ENCODE measurements at places on chromosomes 11 and 22.
A peak's percentile ranks its signal among the peaks of the same experiment; 100 is the strongest.

- peak; percentile 80 for DNase-seq
These were observed 27.6 kb downstream of the CD5 start for GRCh38 chr11:61129639-61130523.

GRCh38 chr11:44611687-44612434 is 46.4 kb downstream of the CD82 start:
- DNase-seq = peak; percentile 58

DNA sequence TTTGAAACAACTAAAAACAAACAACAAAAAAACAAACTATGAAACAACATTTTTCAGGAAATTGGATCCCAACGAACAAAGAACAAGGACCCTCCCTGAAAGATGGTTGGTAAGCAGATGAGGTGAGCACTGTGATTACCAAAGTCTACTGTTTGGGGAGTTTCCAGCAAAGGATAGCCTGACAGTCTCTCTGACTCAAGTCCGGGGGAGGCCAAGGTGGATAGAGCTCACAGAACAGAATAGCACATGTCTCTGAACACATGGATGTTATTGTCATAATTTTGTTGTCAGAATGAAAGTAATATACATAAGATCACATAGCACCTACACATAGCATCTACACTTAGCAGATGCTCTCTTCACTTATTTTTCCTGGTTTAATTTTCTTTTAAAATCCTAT is 501.3 kb upstream of the TENM4 start:
- DNase-seq = no peak

DNA sequence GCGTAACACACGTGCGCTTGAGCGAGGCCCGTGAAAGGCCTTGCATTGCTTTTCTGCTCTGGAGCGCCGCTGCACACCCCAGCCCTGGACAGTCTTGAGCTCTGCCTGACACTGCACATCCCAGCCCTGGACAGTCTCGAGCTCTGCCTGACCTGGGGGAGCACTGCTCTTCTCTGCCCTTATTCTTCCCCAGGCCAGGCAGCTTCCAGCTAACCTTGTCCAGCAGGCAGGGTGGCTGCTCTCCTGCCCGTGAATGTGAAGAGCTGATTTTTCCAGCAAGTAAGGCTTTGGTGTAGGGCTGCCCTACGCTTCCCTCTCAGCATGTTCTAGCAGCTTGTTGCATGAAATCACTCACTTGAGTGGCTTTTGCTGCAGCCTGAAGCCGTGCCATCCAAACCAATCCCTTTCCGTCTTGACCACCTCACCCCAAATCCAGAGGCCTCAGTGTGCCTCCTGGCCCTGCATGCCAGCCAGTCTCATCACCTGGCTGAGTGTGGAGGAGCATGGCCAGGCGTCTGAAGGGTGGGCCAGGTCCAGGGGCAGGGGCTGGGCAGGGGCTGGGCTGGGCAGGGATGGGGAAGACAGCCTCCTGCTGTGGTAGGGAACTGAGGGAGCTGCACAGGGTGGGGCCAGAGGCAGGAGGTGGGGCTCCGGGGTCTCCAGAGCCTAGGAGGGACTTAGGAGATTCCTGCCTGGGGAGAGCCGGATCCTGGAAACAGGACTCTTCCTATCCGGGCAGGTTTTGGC is 89.5 kb upstream of the B3GAT1 start:
- no peak for DNase-seq

DNA sequence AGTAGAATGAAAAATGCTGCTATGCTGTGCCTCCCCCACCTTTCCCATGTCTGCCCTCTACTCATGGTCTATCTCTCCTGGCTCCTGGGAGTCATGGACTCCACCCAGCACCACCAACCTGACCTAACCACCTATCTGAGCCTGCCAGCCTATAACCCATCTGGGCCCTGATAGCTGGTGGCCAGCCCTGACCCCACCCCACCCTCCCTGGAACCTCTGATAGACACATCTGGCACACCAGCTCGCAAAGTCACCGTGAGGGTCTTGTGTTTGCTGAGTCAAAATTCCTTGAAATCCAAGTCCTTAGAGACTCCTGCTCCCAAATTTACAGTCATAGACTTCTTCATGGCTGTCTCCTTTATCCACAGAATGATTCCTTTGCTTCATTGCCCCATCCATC is 14.9 kb upstream of the HBE1 start:
- DNase-seq = no peak

GRCh38 chr11:120883404-120884080 is 140.4 kb upstream of the TBCEL start:
- DNase-seq = no peak

GRCh38 chr22:45529971-45530575 is 27.4 kb downstream of the FBLN1 start:
- DNase-seq = no peak

- DNase-seq = no peak
These were observed 67.5 kb upstream of the NECTIN1 start for GRCh38 chr11:119796363-119797060.

DNA sequence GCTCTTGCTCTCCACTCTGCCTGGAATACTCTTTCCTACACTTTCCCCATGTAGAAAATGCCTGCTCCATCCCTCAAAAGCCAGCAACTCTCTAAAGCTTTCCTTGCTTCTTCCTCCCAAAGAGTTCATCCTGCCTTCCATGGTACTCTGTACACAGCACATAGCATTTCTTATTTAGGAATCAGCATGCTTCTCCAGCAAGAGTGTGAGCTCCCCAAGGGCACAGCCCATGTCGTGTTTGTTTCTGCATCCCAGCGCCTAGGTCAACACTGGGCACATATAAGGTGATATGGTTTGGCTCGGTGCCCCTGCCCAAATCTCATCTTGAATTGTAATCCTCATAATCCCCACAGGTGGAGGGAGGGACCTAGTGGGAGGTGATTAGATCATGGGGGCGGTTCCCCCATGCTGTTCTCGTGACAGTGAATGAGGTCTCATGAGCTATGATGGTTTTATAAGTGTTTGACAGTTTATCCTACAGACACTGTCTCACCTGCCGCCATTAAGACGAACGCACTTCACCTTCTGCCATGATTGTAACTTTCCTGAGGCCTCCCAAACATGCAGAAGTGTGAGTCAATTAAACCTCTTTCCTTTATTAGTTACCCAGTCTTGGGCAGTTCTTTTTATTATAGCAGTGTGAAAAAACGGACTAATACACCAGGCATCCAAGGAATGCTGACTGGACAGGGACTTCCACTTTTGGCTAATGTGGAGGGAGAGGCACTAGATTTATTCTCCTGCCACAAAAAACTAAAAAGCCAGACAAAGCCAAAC is 8.2 kb downstream of the VPS37C start:
- peak; percentile 10 for DNase-seq

GRCh38 chr22:19679522-19680101 is 34.7 kb upstream of the SEPTIN5 start:
- DNase-seq = peak; percentile 29

- no peak for DNase-seq
These were observed at the start of gene ANKK1 for GRCh38 chr11:113387605-113388211. Gene ANKK1 (plus strand): TSS chr11:113387779. CDS start chr11:113387885, 106 bp downstream.

DNA sequence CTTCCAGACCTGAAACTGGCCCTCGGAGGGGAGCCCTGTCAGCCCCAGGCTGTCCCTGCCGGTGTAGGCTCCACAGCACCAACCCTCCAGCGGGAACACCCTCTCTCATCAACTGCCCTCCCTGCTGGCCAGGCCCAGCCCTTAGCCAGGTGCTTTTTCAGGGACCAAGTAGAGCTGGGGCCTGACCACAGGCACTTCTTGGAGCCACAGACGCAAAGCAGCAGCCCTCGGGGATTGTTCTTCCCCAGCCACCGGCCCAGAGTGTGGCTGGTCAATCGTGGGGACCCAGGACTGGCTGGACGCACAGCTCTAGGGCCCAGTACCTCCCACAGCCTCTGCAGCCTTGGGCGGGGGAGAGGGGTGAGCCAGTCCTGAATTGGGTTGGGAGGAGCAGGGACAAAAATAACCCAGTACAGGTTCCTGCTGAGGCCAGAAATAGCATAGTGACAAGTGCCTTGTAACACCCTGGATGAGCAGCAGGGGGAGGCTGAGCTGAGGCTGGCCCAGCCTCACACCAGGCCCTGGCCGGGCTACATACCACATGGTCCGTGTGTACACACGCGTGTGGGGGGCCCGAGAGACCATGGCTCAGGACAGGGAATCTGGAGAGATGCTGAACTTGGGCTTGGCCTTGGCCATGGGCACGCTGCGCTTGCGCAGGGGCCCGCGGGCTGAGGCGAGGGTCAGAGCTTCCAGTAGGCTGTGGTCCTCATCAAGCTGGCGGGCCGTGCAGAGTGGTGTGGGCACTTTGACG is 2.0 kb downstream of the KCNJ11 start:
- DNase-seq = peak; percentile 48

DNA sequence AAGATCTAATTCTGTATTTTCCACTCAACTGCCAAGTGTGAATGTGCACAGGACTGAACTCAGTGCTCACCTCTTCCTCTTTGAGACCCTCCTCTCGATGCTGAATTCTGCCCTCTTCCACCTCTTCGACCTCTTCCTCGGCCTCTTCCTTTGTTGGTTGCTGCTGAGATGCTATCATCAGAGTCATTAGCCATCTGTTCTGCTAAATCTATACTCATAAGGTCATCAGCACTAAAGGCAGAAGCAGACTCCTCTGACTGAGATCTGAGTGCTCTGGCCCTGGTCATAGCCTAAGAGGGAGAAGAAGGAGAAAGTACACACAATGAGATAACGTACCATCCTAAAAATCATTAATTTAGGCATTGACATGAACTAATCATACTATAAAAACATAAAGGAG is 45.9 kb upstream of the GPR83 start:
- no peak for DNase-seq

GRCh38 chr11:73625696-73626318 is 20.6 kb upstream of the PLEKHB1 start:
- DNase-seq = peak; percentile 69

- DNase-seq = no peak
These were observed 33.0 kb downstream of the CCDC34 start for GRCh38 chr11:27329867-27330632.

GRCh38 chr22:32920032-32920628 is 118.6 kb downstream of the TIMP3 start:
- DNase-seq = peak; percentile 0

- DNase-seq = no peak
These were observed 102.0 kb downstream of the ME3 start for GRCh38 chr11:86570451-86570850.

DNA sequence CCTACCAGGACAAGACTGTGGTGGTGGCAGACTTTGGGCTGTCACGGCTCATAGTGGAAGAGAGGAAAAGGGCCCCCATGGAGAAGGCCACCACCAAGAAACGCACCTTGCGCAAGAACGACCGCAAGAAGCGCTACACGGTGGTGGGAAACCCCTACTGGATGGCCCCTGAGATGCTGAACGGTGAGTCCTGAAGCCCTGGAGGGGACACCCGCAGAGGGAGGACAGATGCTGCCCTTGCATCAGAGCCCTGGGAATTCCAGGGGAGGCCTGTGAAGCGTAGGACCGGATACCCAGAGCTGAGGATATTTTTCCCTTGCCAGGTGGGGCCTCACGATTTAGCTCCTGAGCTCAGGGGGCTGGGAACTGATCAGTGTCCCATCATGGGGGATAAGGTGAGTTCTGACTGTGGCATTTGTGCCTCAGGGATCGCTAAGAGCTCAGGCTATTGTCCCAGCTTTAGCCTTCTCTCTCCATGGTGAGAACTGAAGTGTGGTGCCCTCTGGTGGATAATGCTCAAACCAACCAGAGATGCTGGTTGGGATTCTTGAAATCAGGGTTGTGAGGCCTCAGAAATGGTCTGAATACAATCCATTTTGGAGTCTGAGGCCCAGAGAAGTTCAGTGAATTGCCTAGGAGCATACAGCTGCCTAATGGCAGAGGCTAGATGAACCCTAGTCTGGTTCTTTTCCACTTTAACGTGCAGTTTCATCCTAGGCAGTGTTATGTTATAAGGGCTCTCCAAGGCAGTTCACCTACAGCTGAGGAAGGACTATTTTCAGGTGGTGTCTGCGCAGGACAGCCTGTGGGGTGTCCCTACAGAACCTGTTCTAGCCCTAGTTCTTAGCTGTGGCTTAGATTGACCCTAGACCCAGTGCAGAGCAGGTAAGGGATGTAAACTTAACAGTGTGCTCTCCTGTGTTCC is 19.5 kb downstream of the PIK3IP1 start:
- DNase-seq = peak; percentile 63

GRCh38 chr11:100673063-100673462 is 14.0 kb upstream of the ARHGAP42 start:
- no peak for DNase-seq

GRCh38 chr11:1978720-1979473 is 18.7 kb downstream of the H19 start:
- DNase-seq = no peak

DNA sequence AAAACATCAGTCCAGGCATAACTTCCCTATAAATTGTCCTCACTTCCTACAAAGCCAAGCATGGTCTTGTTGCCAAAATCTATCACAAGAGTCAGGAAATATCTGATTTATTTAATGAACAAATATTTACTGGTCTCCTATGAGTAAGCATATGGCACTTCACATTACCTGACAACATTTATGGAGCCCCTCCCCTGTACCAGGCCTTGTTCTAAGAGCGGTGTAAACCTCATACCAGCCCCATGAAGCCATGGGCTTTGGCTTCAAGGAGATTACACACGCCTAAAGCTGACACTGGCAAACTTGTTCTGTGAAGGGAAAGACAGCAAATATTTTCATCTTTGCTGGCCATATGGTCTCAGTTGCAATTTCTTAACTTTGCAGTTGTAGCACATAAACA is 43.0 kb upstream of the EIF3D start:
- DNase-seq = no peak

DNA sequence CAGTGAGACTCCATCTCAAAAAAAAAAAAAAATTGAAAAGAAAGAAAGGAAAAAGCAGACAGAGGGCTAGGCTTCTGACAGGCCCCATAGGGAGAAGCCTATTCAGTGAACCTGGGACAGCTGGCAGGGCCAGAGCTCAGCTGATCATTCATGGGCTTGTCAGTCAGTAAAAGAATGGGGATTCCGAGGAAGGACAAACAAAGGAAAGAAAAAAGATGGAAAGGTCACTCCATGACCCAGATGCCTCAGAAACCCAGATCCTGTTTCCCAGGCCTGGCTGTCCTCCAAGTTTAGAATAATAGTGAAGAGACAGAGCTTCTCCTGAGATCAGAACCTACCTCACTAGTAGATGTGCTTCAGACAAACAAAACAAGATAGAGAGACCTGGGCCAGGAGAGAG is 34.3 kb upstream of the ASPHD2 start:
- DNase-seq = no peak

DNA sequence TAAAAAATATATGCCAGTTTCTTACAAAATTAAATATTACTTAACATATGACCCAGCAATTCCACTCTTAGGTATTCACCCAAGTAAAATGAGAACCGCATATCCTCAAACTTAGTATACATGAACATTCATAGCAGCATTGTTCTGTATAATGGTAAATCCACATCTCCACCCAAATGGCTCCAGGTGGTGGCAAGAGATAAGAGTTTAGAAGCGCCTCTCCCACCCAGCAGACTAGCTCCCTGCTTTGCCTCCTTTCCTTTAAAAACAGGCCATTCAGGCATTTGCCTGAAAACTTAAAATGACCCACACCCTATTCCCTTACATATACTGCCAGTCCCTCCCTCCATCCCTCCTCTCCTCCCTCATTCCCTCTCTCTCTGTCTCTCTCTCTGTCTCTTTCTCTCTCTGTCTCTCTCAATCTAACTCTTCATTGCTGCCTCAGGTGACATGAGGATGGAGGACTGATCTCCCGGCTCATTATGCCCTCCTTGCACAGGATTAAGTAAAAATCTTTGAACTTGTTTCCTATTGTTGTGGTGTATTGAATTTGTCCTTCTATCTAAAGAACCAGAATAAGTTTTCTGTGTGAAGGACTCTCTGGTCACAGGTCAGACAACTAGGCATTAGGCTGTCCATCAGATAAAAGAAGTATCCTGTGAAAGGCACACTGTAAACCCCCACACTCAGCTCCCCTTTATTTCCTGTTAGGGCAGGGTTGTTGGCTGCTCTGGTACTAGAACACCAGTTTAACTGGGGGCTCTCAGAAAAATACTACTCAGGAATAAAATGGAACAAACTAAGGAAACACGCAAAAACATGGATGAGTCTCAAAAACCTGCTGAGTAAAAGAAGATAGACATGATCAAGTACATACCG is 48.3 kb downstream of the RRP8 start:
- no peak for DNase-seq
